ENCODE measurements at places on chromosomes 2 and 18. TPM values are rescaled to one million over a fixed set of nuclear protein-coding genes. Genes with fewer than 3 reads are reported as not detected.

LYPD6 gene
- total RNA-seq = 0.64 TPM

CCDC74B gene
- total RNA-seq = 1.1 TPM

DNA sequence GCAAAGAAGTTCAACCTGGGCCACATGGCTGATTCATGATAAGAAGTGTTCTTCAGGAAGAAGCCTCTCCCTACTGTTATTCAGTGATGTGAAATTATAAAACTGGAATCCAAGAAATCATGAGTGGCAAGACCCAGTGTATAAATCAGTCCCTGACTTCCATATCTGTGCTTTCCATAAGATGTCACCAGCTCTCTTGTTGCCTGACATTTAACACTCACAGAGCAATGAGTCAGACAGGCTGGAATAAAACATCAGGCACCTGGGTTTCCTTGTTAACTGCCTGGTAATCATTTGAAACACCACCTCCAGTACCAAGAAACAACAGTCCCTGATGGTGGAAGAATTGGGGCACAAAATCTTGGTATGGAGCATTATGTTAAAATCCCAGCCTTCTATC, 76.1 kb downstream of the SCG2 start:
- no peak for DNase-seq

DNA sequence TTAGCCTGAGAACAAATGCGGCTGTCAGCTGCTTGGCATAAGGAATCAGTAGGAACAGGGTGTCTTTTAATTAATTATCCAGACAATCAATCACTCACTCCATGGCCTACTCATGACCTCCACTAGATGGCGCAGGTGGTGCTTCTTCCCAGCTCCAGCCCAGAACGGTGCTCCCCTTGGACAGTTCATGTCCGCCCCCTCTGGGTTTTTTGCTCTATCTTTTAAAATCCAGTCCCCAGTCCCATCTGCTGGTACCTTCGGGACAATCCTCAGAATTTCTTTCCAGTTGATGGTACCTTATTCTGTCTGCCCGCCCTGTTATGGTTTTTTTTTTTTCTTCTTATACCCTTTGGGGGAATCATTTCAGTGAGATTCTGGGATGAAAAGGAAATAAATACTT, 99.8 kb downstream of the CACNB4 start:
- no peak for DNase-seq

DNA sequence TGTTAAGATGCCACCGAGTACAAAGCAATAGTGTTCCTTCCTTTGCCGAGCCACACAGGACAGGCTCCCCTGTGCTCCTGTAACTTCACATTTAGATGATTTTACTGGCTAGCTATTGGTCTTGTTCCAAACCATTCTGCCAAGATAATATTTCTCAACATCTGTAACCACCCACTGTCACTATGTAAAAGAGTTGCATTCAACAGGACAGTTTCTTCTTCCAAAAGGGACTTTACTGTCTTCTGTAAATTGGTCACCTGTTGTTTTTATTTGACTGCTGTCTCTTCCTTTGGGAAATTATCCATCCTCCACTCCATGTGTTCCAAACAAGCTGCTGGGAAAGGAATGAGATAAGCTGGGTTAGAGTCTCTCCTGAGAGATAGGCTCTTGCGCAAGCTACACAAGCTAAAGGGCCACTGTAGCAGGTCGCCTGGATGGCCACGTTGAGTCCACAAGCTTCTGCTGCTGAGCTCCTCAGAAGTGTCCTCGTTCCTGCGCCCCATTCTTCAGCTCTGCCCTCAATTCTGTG, 14.4 kb upstream of the BZW1 start:
- no peak for DNase-seq

DNA sequence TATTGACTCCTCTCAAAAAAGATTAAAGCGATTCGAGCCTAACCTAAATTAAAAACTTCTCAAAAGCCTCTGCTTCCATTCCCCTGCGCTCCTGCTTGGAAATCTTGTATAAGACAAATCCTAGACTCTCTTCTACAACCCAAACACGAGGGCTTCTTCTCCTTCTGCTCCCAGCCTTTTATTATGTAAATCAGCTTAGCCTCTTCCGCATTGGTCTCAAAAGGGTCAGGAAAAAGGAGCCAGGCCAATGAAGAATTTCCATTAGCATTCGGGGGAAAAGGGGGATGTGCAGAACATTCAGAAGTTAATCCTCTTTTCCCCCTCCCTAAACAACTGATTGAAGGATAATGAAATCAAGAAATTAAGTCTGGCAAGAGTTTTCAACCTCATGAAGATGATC, 107.9 kb downstream of the FAM124B start:
- DNase-seq = no peak

DNA sequence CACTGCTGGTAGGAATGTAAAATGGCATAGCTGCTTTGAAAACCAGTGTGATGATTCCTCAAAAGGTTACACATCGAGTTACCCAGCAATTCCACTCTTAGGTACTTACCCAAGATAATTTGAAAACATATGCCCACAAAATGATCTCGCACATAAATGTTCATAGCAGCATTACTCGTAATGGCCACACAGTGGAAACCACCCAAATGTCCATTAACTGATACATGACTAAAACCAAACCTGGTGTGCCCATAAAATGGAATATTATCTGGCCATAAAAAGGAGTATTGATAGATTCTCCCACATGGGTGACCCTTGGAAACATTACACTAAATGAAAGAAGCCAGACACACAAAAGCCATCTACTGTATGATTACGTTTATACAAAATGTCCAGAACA, 70.4 kb downstream of the ALPK2 start:
- no peak for DNase-seq
